Cardiac muscle cell (in vitro differentiated cells and primary cell): ENCODE measurements at places on chromosomes 11 and 22. TPM values are rescaled to one million over a fixed set of nuclear protein-coding genes. Genes with fewer than 3 reads are reported as not detected.
A peak's percentile ranks its signal among the peaks of the same experiment; 100 is the strongest.

DNA sequence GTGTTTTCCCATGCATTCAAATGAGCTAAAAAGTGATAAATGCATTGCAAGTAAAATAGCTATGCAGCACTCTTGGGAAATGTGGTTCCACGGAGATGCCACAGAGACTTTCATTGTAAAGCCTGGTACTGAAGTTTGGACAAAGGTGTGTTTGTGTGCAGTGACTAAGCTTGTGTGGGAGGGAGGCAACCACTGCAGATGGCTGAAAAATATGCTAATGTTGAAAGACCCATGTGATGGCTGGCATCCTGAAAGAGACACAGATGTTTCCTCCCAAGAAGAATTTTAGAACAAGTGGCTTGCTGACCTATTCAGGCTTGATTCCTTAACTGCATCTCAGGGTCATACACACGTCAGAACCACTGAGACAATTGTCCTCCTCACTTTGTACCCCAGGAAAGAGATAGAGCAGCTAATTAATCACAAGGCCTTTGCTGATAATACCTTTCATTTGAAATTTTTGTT, 73.8 kb downstream of the FAM76B start:
- no peak overlapping the region for H3K4me3 ChIP-seq
- H3K27me3 ChIP-seq, result no peaks in the 10 kb centered on the region
- no peaks in the 10 kb centered on the region for H3K36me3 ChIP-seq
- no peak overlapping the region for H3K27ac ChIP-seq
- H3K4me1 ChIP-seq, result no peaks in the 10 kb centered on the region

DNA sequence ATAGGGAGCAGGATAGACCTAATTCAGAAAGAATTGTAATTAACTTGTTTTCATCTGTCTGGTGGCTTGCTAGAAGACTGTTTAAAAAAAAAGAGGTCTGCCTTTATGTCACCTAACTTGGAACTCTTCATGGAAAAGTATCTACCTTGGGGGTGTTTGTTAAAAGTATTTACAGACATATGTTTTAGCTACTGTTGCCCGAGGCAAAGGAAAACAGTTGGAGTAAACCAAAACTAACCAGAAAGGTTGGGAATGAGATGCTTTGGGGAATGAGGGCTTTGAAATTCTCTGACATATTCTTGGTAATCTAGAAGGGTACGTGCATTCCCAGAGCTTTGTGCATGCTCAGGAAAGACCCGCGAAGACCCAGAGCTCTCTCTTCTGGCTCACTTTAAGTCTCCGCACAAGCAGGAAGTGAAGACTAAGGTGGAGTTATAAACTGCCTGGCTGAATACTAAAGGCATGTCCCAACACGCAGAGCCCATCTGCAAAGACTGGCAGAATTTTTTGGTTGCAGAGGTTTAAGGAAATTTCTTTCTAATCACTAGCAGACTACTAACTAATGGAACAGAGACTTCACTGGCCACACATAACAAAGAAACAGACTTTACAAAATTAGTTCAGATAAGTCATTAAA, 33.2 kb downstream of the HIKESHI start:
- no peak overlapping the region for H3K4me3 ChIP-seq
- H3K27me3 ChIP-seq, result no peaks in the 10 kb centered on the region
- H3K4me1 ChIP-seq, result no peaks in the 10 kb centered on the region
- no peak for DNase-seq
- H3K36me3 ChIP-seq, result peaks cover 11% of the 10 kb centered on the region

- H3K4me3 ChIP-seq, result no peak overlapping the region
- peak; percentile 90 for DNase-seq
- H3K27ac ChIP-seq, result peak overlapping the region; percentile 20
- no peaks in the 10 kb centered on the region for H3K27me3 ChIP-seq
Measured at GRCh38 chr22:43263645-43264514, 76.9 kb upstream of the TTLL12 start.

DNA sequence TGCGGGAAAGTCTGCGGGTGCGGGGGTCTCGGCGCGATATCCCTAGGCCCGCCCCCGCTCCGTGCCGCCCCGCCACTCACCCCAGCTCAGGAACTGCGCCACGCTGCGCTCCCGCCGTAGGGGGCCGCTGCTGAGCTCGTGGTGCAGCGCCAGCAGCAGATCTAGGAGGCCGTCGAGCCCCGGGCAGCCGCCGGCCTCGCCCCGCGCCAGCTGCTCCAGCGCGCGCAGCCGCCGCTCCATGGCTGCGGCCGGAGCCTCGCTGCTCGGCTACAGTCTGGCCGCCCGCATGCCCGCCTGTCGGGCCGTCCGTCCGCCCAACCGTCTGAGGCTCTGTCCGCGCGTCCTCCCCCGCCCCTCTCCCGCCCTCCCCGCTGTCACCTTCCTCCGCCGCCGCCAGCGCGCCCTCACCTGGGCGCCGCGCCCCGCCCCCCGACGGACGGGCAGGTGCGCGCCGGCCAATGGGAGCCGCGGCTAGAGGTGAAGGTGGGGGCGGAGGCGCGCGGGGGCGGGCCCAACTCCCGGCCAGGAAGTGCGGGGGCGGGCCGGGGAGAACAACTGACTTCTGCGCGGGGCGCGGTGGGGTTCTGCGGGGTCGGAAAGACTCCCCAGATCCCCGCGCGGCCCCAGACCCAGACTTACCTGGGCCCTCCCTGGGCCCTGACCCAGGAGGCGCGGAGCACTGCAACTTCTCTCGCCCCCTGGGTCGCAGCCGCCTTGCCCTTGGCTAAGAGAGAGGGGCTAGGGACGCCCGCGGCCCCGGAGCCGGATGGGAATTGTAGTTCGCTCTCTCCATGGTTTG, at the start of gene CDC42BPG:
CDC42BPG (minus strand) TSS at position 324 of the 799 bp plus-strand sequence; CDS start at position 240, 84 bp downstream.
- DNase-seq, result peak; percentile 70
- H3K36me3 ChIP-seq, result no peaks in the 10 kb centered on the region
- peak within 1 kb of the TSS; percentile 78 for H3K4me3 ChIP-seq
- peaks cover 6% of the 10 kb centered on the region for H3K4me1 ChIP-seq
- no peaks in the 10 kb centered on the region for H3K27me3 ChIP-seq

DNA sequence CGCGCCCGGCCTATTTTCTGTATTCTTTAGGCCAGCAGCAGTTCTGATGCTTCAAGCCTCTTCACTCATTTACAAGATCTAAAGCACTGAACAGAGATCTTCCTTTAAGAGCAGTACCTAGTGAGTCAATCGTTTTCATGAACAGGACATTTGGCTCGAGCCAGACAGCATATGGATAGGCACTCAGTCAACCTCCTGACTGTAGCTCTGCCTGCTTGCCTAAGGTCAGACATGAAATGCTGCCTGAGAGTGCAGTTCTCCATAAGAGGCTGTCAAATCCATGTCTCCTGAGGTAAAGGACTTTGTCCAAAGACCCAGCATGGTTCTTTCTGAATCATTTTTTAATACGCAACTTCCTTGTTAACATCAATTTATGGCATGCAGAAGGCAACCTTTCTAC, 941.2 kb downstream of the DLG2 start:
- H3K27ac ChIP-seq, result no peak overlapping the region
- H3K36me3 ChIP-seq, result no peaks in the 10 kb centered on the region
- H3K4me1 ChIP-seq, result no peaks in the 10 kb centered on the region

DNA sequence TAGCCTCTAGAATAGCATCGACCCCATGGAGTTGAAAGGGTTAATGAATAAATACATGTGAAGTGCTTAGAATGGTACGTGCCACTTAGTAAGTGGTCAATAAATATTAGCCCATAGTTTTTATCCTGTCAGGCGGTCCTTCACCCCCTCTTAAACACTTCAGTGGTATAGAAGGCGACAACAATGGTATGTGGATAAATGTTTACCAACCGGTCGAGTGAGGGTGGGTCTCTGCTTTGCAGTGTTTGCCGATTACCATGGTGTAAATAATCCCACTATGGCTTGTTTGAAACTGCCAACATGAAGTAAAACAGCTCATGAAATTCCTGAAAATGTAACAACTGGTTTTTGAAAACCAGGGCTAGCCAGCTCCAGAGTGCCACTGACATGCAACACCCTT, 541.2 kb downstream of the BUD13 start:
- no peaks in the 10 kb centered on the region for H3K36me3 ChIP-seq
- H3K4me1 ChIP-seq, result no peaks in the 10 kb centered on the region
- H3K4me3 ChIP-seq, result no peak overlapping the region
- H3K27ac ChIP-seq, result no peak overlapping the region

DNA sequence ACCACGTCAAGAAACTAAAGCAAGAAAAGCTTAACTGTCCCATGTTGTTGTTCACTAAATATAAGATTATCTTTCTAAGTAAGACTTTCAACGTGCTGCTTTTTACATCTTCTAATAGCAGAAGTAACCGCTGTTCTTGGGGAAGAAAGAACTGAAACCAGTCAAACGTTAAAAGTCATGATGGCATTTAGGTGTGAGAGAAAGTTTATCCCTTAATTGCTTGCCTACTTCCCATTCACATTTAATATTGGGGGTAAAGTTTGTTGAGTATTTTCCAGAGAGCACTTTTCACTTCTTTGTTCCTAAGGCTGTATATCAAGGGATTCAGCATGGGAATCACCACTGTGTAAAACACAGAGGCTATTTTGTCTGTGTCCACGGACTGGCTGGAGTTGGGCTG, 970 bp downstream of the OR5B21 start:
- no peaks in the 10 kb centered on the region for H3K4me1 ChIP-seq
- H3K36me3 ChIP-seq, result no peaks in the 10 kb centered on the region
- H3K27me3 ChIP-seq, result peaks cover 2% of the 10 kb centered on the region
- H3K27ac ChIP-seq, result no peak overlapping the region

- H3K27ac ChIP-seq, result peak overlapping the region; percentile 94
- H3K27me3 ChIP-seq, result no peaks in the 10 kb centered on the region
- H3K4me1 ChIP-seq, result peaks cover 35% of the 10 kb centered on the region
- peaks cover 11% of the 10 kb centered on the region for H3K36me3 ChIP-seq
- DNase-seq, result no peak
- no peak overlapping the region for H3K4me3 ChIP-seq
Measured at GRCh38 chr22:49964136-49965090, 3.8 kb downstream of the PIM3 start.

DNA sequence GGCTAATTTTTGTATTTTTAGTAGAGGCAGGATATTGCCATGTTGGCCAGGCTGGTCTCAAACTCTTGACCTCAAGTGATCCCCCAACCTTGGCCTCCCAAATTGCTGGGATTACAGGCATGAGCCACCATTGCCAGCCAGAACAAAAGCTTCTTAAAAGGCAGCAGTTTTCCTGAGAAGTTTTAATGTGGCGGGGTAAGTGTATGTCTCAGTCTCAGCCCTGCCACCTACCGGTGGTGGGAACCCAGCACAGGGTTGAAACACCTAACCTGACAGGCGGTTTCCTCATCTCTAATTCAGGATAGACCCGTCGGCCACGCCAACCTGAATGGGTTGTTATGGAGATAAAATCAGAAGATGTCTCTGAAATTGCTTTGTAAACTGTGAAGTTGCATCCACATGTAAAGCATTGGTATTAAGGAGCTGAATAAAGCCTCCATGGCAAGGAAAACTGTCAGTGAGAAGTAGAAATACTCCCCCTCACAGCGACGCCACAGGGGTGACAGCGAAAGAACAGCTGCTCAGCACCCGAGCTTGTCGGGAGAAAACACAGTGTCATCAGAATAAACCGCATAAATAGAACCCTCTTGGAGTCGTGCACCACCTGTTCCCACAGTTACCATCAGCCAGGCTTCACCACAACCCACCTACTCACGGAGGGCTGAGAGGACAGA, 165.9 kb upstream of the NCAM1 start:
- no peaks in the 10 kb centered on the region for H3K27me3 ChIP-seq
- DNase-seq, result no peak
- peaks cover 10% of the 10 kb centered on the region for H3K4me1 ChIP-seq
- H3K4me3 ChIP-seq, result no peak overlapping the region

GRCh38 chr11:96540875-96541274, 151.1 kb downstream of the JRKL start:
- H3K4me3 ChIP-seq, result no peak overlapping the region
- no peak overlapping the region for H3K27ac ChIP-seq
- no peak for DNase-seq
- H3K4me1 ChIP-seq, result peaks cover 8% of the 10 kb centered on the region
- H3K36me3 ChIP-seq, result no peaks in the 10 kb centered on the region
- H3K27me3 ChIP-seq, result no peaks in the 10 kb centered on the region

- H3K27me3 ChIP-seq, result peaks cover 38% of the 10 kb centered on the region
- no peak for DNase-seq
- H3K36me3 ChIP-seq, result no peaks in the 10 kb centered on the region
- H3K4me1 ChIP-seq, result no peaks in the 10 kb centered on the region
- no peak overlapping the region for H3K4me3 ChIP-seq
- H3K27ac ChIP-seq, result no peak overlapping the region
Measured at GRCh38 chr11:45708887-45709663, 43.7 kb upstream of the CHST1 start.

Gene RFPL2
- total RNA-seq, result 0.25 and 0.51 TPM in 2 replicates

Gene MAML2
- total RNA-seq, result 6.3 and 8.2 TPM in 2 replicates
